ENCODE measurements at places on chromosomes 11 and 22.
A peak's percentile ranks its signal among the peaks of the same experiment; 100 is the strongest.

GRCh38 chr11:69870766-69871165 is 51.5 kb upstream of the FGF3 start:
- DNase-seq: no peak

GRCh38 chr11:95098826-95099225 is 9.2 kb downstream of the ENDOD1 start:
- DNase-seq: no peak

- peak; percentile 63 for DNase-seq
Observed at GRCh38 chr11:128251140-128251539, 336.2 kb downstream of the ETS1 start.

DNA sequence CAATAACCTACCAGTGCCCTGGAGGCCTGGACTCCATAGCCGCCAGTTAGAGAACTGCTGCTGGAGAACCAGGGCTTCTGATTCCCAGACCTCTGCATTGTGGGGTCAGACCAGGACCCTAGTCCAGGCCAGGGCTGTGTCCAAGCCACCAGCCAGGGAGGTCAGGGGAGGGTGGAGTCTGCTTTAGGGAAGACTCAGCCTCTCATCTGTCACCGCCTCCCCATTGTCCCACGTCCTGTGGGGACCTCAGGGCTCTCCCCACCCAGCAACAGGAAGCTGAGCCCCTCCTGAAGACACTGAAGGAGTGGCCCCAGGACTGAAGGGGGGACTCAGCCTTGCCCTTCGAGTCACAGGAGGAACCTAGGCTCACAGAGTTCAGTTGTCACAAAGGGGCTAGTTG is 41.2 kb downstream of the PDE2A start:
- DNase-seq: no peak

- DNase-seq: no peak
Observed at GRCh38 chr22:27673839-27674238, 127.7 kb downstream of the MN1 start.

- DNase-seq: no peak
Observed at GRCh38 chr22:40451210-40451609, 80.8 kb downstream of the SGSM3 start.

DNA sequence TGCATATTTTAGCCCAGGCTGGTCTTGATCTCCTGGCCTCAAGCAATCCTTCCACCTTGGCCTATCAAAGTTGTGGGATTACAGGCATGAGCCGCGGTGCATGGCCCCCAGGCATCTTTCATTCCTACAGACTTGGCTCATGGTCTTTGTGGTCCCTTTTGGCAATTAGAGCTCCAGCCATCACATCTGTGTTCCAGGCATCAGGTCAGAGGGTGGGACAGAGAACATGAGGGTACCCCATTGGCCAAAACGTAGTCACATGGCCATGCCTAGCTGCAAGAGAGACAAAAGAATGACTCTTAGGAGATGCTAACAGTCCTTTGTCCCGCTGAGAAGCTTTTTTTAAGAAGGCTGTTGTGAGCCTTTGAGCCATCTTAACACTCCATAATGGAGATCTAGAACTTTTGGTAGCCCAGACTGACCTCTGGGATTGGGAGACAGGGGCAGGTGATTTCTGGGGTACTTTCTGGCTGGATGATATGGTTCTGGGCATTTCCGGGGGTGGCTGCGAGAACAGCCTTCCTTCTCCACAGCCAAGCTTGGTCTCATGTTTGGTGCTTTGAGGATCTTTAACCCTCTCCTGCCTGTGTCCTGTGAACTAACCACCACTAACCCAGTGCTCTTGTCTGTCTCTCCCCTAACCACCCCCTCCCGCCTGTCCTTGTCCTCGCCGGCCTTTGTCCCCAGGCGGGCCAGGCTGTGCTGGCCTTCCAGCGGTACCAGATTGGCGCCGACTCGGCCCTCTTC is 18.4 kb upstream of the TAB1 start:
- DNase-seq: no peak

GRCh38 chr11:133844217-133844616 is 1.1 kb downstream of the SPATA19 start:
- DNase-seq: no peak

- DNase-seq: no peak
Observed at GRCh38 chr11:27381238-27381666, 18.2 kb upstream of the CCDC34 start.

Data from HCEC 1CT (cell line).